ENCODE measurements at places on chromosomes 5 and 9.

GRCh38 chr9:32918628-32919027 is 82.8 kb downstream of the APTX start:
- DNase-seq, result no peak

- DNase-seq, result no peak
Observed at GRCh38 chr9:8680157-8680556, 880.6 kb upstream of the DMAC1 start.

DNA sequence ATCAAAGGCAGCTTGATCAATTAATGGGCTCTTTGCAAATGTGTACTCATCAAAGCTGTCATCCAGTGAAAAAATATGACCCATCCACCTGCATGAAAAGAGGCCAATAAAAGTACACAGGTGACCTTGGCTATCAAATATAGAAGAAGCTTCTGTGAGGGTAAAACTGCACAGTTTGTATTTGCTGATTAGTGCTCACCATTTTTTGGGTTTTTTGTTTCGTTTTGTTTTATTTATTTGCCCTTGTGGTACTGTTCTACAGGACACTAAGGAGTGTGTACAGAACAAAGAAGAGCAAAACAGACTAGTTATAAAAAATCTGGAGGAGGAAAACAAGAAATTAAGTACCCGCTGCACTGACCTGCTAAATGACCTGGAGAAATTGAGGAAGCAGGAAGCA is 101.3 kb downstream of the CNTLN start:
- DNase-seq, result no peak

DNA sequence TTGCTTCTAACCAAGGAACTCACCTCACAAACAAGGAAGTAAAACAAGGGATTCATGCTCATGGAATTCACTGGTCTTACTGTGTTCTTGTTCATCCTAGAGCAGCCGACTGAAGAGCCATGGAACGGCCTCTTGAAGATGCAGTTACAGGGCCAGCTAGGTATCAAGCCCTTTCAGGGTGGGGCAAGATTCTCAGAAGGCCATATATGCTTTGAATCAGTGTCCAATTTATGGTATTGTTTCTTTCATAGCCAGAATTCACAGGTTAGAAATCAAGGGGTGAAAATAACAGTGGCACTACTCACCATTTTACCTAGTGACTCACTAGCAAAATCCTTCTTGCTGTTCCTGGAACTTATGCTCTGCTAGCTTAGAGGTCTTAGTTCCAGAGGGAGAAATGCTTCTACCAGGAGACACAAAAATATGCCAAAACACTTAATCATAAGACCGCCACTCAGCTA is 159.5 kb upstream of the CDH10 start:
- no peak for DNase-seq

DNA sequence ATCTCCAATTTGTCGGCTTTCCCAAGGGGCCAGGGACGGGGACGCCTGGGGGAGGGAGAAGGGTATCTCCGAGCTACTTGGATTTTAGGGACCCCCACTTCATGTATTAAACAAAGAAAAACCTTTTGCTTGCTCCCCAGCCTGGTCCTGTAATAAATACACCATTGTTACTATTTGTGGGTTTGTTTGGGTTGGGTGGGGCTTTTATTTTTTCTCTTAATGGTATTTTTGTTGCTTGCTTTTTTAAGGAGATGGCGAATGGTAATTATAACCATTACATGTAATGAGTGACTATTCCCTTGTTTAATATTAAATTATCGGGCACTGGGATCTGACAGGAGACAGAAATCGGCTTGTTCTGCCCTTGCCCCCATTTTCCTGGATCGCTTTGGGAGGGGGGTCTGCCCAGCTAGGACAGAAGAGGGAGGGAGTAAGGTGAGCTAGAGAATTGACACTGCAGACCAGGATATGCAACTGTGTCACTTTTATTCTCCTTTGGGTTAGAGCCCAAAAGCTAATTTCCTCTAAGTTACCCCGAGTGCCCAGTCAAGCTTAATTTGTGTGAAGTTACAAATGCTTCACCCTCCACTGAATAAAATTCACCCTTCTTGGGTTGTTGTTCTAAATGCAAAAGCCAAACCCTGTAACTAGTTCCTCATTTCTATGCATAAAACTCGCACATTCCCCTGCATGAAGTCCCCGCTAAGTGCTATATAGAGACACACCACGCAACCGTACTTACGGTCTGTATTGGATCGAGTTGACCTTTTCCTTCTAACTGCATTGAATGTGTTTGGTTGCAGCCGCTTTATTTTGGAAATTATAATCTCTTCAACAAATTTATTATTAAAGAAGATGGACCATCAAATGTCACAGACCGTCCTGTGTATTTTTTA is 1.6 kb upstream of the ZNF608 start:
- DNase-seq, result peak; percentile 86

Measured in DMS53 (cell line).